Activated naive CD8-positive, alpha-beta T cell treated with anti-CD3 and anti-CD28 coated beads, Interleukin-2, amount 50 U/mL, for 24 hours (primary cell): ENCODE measurements at places on chromosomes 7 and 10.

DNA sequence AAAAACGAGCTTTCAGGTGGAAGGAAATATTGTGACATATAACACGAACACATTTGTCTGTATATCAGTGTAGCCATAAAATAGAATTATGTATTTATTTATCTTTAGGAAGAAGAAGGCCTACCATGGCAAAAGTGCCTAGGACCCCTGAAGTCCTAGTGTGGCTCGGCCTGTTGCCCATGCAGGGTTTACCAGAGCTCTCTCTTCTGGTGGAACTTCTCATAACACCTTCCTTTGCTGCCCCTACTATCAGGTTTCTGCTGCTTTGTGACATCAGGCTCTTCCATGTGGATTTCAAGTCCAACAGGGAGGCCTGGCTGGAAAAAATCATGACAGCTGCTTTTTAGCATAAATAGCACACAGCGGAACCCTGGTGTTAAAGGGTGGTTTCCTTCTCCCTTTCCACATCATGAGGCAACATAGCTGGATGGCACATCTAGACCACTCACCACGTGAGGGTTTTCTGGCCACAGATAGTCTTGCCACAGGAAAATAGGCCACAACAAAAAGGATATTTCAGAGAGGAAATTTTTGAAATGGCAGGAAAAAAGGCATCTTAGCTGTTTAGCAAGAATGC lies 44.8 kb upstream of the ADO start:
- DNase-seq = no peak

GRCh38 chr7:14858866-14859265 lies 43.7 kb downstream of the DGKB start:
- DNase-seq = no peak

- DNase-seq = no peak
Observed at GRCh38 chr10:46019177-46019528, 11.3 kb downstream of the NCOA4 start.

DNA sequence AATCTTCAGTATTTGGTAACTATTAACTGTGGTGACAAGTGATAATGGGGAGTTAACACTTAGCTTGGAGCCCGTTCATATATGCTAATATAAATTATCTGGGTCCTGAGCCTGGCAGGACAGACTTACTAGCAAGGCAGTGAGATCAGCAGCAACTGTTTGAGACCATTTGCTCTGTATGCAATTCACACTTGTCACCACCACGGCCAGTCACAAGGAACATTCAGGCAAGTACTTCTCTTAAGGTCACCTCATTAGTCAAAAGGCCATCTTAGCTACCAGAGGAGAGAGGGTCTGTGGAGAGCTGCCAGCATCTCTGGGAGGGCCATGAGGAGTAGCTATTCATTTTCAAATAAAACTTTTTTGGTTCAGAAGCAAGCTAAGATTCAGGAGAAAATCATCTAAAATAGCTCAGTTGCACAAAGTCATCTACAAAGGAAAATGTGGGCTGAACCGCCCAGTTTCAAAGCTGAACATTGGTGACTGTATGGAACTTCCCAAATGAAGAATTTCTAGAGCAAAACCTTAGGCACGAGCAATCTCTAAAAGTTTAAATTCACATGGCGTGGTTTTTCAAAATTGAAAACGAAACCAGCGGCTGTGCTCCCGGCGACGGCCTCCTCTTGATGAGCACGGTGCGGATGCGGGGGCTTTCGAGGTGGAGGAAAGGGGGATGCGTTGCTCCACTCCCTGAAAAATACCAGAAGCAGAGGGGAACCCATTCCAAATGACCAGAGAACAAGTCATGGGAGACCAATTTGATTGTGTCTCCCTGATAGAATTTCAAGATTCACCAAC lies 233.5 kb upstream of the MGMT start:
- no peak for DNase-seq

- no peak for DNase-seq
Observed at GRCh38 chr7:63042730-63043511, 955.7 kb upstream of the ZNF722 start.

DNA sequence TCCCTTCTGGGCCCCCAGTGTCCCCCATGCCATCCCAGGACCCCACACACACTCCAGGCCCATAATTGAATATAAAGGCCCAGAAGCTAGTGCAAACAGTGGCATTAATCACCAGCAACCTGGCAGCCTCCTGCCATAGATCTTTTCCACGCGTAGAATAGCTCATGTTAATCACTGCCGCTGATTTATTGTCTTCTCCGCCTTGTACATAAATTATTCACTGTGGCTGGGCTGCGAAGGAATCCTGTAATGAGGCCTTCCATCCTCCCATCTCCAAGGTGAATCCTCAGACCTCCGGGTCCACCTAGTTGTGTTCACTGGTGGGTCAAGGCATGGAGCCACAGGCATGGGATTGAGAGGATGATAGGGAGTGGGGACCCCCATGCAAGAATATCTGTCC lies 33.2 kb downstream of the KAZALD1 start:
- DNase-seq = no peak

- no peak for DNase-seq
Observed at GRCh38 chr10:30987463-30987862, 44.2 kb downstream of the ZNF438 start.

DNA sequence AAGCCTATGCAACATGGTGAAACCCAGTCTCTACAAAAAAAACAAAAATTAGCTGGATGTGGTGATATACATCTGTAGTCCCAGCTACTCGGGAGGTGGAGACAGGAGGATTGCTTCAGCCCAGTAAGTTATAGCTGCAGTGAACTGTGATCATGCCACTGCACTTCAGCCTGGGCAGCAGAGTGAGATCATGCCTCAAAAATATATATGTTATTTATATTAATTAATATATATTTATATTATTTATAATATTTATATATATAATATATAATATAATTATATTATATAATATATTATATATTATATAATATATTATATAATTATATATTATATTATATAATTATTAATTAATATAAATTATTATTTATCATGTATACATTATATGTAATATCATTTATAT lies 1158.4 kb upstream of the AUTS2 start:
- DNase-seq = no peak

DNA sequence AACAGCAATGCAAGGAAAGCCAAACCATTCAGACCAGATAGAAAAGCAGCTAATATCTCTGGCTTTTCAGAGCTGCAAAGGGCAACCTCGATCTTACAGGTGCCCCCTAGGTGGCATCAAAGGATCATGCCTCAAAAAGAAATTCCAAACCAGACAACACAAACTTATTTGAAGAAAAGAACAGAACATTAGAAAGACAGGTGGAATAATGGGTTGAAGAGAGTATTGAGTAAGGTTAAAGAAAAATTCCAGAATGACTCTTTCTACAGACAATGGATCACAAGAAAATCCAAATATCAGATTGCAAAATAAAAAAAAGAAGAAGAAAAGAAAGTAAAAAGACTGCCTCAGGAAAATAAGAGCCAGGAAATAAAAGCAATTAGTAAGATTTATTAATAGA lies 213.7 kb downstream of the ELMO1 start:
- DNase-seq = no peak

DNA sequence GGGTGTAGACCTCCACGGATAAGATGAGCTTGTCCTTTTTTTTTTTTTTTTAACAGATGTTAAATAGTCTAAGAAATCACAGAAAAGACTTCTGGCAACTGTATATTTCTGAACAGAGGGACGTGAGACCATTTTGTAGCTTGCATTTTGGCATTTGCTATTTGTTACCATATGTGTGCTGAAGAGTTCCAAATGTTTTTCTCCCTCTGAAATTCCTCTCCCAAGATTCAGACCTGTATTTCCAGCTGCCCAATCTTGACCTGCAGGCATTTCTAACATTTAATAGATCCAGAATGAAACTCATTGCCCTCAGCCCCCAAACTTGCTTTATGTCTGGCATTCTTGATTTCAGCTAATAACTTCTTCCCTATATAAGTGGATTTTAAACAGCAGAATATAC lies 223.1 kb upstream of the FZD1 start:
- DNase-seq = no peak

- DNase-seq = no peak
Observed at GRCh38 chr10:130208807-130209206, 72.6 kb downstream of the GLRX3 start.

- DNase-seq = no peak
Observed at GRCh38 chr7:87013136-87013839, 46.2 kb downstream of the ELAPOR2 start.

GRCh38 chr7:39312254-39312989 lies 253.8 kb upstream of the YAE1 start:
- DNase-seq = no peak

GRCh38 chr7:114417290-114417689 lies 2.7 kb downstream of the FOXP2 start:
- DNase-seq = no peak

DNA sequence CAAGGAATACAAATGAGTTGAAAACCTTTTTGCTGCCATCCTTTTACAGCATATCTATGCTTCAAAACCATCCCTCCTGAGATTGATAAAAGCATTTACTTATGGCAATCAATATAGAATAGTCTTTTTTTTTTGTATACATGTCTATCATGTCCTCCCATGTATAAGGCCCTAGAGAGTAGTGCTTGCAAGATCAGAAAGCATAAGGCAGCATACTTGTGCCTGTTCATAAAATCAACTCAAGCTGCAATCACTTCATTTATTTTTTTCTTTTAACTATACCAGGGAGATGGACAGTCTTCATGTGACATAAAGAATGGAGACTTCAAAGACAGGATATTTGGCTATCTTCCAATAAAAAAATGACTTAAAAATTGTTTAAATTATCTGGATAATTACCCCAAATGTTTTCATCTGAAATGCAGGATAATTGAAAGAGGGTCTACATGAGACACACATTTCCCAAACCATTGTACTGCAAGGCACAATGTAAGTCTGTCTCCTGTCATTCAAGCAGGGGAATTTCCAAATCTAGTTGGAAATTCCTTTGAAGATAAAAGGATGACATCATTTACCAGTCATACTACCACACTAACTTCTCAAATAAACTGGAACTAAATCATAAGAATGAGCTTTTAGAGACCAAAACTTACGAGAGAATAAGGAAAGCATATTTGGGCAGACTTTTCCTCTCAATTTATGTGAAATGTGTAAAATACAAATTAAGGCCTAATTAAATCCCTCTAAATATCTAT lies 22.5 kb downstream of the LRRN3 start:
- no peak for DNase-seq

- DNase-seq = no peak
Observed at GRCh38 chr7:157769526-157770215, 432.9 kb downstream of the DNAJB6 start.

DNA sequence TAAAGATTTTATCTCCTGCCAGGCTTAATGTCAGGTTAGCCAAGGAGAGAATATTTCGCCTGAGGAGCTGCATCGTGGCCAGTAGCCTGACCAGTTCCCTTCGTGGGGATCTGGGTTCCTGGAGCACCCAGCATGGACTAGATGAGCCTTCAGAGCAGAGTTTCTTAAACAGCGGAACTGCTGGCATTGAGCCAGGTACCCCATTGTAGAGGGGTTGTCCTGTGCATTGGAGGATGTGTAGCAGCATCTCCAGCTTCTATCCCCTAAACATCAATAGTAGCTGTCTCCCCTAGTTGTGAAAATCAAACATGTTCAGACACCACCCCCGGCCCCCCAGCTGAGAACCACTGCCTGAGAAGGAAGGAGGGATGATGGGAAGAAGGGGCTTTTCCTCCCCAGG lies 36.2 kb downstream of the CDHR3 start:
- DNase-seq = no peak

DNA sequence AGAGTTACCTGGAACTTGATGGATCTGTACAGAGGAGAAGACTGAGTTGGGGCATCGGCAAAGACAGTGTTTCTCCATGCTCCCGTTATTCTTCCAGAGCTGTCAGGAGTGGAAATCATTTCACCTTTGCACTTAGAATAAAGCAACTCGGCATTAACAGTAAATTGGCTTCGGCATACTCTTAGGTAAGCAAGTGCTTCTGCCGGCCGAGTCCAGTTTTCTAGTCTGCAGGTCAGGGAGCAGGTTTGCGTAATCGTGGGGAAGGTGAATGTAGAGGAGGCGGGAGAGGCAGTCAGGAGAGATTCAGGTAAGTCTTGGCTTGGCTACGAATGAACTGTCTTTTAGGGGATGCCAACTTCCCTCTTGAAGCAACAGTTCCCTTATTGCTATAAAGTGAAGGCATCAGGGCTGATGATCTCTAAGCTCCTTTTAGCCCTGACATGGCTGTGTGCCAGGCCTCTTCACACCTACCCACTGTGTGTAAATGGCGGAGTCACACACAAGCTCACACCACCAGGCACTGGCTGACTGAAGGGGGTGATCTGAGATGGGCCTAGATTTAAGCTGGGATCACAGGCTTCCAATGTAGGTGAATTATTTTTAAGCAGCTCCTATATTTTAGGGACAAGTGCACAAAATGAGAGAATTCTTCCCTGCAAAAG lies 127.1 kb downstream of the GATA3 start:
- no peak for DNase-seq

- no peak for DNase-seq
Observed at GRCh38 chr7:103149808-103150180, 895 bp upstream of the NAPEPLD start.

GRCh38 chr10:79403441-79404230 lies 41.8 kb downstream of the ZCCHC24 start:
- DNase-seq = no peak

GRCh38 chr7:139989366-139990141 lies 73.2 kb downstream of the PARP12 start:
- no peak for DNase-seq

DNA sequence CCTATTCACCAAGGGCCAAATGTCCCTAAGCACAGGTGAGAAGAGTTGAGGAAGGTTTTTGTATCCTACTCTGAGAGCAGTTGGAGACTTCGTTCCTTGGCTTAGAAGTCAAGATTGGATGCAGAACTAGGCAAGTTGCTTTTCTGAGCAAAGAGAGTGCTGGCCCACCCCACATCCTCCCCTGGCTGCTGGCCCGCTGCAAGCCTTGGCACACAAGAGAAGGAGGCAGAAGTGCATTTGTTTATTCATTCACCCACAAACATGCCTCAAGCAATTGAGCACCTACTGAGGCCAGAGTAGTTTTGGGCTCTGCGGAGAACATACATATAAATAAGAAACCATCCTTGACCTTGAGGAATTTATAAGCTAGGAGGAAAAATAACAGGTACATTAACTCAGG lies 318.9 kb downstream of the KCNMA1 start:
- DNase-seq = no peak

GRCh38 chr10:128727114-128727513 lies 600.9 kb upstream of the MKI67 start:
- no peak for DNase-seq

GRCh38 chr7:151433721-151434400 lies 6.1 kb downstream of the CRYGN start:
- no peak for DNase-seq

DNA sequence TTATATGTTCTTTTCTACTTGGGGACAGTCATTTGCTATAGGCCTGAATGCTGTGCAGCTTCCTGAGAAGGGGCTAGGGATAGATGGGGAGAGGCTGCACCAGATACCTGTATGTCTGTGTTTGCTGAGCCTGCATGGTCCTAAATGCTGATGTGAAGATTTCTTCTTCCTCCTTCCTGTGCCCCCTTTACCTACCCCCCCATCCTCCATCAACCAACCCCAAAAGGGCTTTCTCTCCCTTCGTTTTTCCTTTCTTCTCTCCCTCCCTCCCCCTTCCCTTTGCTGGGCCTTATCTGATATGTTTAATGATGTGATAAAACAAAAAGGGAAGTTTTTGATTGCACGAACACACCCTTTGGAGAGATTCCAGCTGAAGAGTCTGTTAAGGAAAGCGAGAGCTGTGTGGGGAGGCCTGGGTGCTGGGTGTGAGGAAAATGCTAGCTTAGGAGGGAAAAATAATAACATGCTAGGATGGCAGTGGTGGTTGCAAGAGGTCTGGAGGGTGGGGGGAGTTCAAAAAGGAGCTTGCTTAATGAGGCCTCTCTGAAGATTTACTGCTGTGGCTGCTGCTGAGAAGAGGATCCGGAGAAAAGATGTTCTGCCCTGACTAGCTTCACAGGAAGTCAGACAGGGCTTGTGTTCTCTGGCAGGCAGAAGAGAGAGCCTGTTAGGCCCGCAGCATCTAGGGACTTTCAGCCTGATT lies 101.8 kb downstream of the SAMD9 start:
- DNase-seq = no peak
